ENCODE measurements at places on chromosomes 1 and 21. TPM values are rescaled to one million over a fixed set of nuclear protein-coding genes. Genes with fewer than 3 reads are reported as not detected.
A peak's percentile ranks its signal among the peaks of the same experiment; 100 is the strongest.

DNA sequence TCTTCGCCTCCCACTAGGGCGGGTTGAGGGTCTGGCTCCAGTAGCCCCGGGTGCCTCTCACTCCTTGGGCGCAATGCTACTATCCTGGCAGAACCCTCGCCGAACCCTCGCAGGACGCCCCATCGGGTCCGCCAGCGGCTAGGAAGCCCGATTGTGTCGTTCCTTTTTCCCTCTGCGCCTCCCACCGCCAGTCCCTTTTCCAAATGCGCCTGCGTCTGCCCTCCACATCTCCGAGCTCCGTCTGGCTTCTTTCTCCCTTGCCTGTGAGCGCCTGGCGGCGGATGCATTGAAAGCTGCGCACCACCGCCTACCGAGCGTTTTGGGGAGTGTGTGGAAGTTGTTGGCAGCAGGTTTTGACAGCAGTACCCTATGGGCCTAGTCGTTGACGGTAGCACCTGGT, 1.0 kb upstream of the DIRAS3 start:
- H3K4me1 ChIP-seq: no peaks in the 10 kb centered on the region
- H3K4me3 ChIP-seq: peak overlapping the region; percentile 25
- H3K36me3 ChIP-seq: no peaks in the 10 kb centered on the region
- DNase-seq: no peak
- no peaks in the 10 kb centered on the region for H3K27me3 ChIP-seq
- no peak overlapping the region for H3K27ac ChIP-seq

The FAM163A gene
- not detected for total RNA-seq

DNA sequence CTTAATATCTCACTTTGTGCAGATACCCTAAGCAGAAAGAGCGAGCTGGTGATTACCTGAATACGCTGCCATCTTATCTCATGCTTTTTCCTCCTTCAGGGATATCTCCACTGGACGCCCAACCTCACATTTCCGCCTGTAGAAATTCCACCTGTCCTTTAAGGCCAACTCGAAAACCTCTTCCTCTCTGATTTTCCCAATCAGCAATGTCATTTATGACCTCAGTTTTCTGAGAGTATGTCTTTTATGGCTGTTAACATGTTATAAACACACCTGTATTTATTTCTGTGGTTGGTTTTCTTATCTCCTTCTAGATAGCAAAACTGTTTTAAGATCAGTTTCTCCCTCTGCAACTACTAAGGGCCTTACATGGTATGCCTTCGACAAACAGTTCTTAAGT, 41.1 kb downstream of the CD34 start:
- H3K4me1 ChIP-seq: peaks cover 11% of the 10 kb centered on the region
- peak overlapping the region; percentile 91 for H3K4me3 ChIP-seq
- H3K27me3 ChIP-seq: no peaks in the 10 kb centered on the region
- peak overlapping the region; percentile 98 for H3K27ac ChIP-seq

The SGIP1 gene
- total RNA-seq: 3.1 TPM

GRCh38 chr1:30734106-30734505, 10.7 kb upstream of the MATN1 start:
- no peak overlapping the region for H3K27ac ChIP-seq
- H3K4me1 ChIP-seq: no peaks in the 10 kb centered on the region

DNA sequence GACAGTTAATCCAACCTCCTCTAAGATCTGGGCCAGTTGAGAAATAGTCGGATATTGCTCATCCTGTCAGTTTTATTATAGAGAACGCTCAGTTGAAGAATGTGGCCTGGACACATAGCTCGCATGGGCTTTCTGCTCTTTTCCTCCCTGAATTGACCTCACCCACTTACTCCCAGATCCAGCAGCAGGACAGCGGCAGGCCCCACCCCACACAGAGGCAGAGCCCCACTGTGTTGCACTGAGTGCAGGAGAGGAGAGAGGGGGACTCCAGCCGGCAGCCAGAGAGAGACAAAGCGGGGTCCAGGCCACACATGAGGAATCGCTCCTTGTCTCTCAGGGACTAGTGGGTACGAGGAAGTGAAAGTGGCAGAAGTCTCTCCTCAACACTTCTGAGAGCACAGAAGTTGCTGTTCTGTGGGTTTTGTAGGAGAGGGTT, 78.6 kb downstream of the LAMC1 start:
- no peak overlapping the region for H3K4me3 ChIP-seq
- no peaks in the 10 kb centered on the region for H3K4me1 ChIP-seq
- H3K27ac ChIP-seq: no peak overlapping the region
- DNase-seq: no peak
- no peaks in the 10 kb centered on the region for H3K27me3 ChIP-seq
- no peaks in the 10 kb centered on the region for H3K36me3 ChIP-seq

- H3K36me3 ChIP-seq: no peaks in the 10 kb centered on the region
- no peak for DNase-seq
- no peak overlapping the region for H3K27ac ChIP-seq
- H3K4me1 ChIP-seq: no peaks in the 10 kb centered on the region
Measured at GRCh38 chr1:207954104-207954503, 43.2 kb upstream of the CD34 start.

DNA sequence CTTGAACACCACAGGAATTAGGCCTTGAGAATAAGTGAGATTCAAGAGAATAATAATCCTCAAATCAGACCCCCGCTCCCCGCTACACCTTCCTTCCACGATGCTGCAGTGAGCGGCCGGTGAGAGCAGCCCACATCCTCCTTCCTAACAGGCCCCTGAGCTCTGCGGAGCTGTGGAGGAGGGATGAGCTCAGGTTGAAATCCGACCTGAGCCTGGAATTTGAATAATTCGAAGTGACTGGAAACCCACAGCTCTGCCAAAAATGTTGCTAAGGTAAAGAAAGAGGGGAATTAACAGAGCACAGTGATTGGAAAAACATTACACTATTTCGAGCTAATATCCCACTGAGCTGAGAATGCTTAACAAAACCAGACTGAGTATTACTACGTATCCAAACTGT, 90.0 kb downstream of the URB2 start:
- no peak for DNase-seq
- H3K4me1 ChIP-seq: no peaks in the 10 kb centered on the region
- H3K36me3 ChIP-seq: no peaks in the 10 kb centered on the region
- H3K27me3 ChIP-seq: no peaks in the 10 kb centered on the region

GRCh38 chr1:153774780-153775457, at the start of gene SLC27A3:
TSS of gene SLC27A3 (plus strand) at chr1:153775407. CDS start at chr1:153775498, 91 bp downstream.
- DNase-seq: peak; percentile 73
- H3K27me3 ChIP-seq: no peaks in the 10 kb centered on the region
- H3K4me3 ChIP-seq: peak within 1 kb of the TSS; percentile 62
- peaks cover 21% of the 10 kb centered on the region for H3K4me1 ChIP-seq

DNA sequence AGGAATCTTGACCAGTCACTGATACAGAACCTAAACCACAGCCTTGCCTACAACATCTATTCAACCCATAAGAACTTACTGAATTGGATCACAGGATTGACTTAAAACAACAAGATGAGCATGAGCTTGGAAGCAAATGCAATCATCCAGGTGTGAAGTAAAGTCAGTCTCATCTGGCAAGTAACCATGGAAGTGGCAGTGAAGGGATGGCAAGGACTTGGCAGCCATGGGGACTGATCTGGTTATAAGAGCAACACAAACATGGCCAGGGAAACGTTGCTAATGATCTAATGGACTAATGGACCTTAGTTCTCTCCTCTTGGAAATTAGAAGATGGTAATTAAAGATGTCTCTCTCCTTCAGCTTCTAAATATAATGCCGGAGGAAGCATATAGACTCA, 133.1 kb downstream of the VAV3 start:
- DNase-seq: no peak
- no peaks in the 10 kb centered on the region for H3K36me3 ChIP-seq
- no peaks in the 10 kb centered on the region for H3K27me3 ChIP-seq

Measured in breast epithelium (tissue), 4 donors.